ENCODE measurements at places on chromosomes 5 and 9. TPM values are rescaled to one million over a fixed set of nuclear protein-coding genes. Genes with fewer than 3 reads are reported as not detected.

The CD72 gene
- 0.30 TPM for total RNA-seq

The WHRN gene
- 1.2 TPM for total RNA-seq

The ESM1 gene
- total RNA-seq, result 3.0 TPM

The PCDHA9 gene
- total RNA-seq, result under 0.01 TPM

The SLC25A2 gene
- total RNA-seq, result 0.23 TPM

The PCDHB12 gene
- 0.23 TPM for total RNA-seq

The BTNL8 gene
- not detected for total RNA-seq

The ZNF300 gene
- total RNA-seq, result 8.3 TPM

The RFX3 gene
- 2.0 TPM for total RNA-seq

The NR3C1 gene
- total RNA-seq, result 36.7 TPM
